ENCODE measurements at places on chromosomes 1 and 21.

GRCh38 chr1:157969697-157970485 lies 23.6 kb upstream of the KIRREL1 start:
- DNase-seq: peak; percentile 35

GRCh38 chr21:44483288-44484237 lies 28.3 kb downstream of the LRRC3 start:
- no peak for DNase-seq

- no peak for DNase-seq
Observed at GRCh38 chr1:209155546-209155945, 428.0 kb upstream of the CAMK1G start.

DNA sequence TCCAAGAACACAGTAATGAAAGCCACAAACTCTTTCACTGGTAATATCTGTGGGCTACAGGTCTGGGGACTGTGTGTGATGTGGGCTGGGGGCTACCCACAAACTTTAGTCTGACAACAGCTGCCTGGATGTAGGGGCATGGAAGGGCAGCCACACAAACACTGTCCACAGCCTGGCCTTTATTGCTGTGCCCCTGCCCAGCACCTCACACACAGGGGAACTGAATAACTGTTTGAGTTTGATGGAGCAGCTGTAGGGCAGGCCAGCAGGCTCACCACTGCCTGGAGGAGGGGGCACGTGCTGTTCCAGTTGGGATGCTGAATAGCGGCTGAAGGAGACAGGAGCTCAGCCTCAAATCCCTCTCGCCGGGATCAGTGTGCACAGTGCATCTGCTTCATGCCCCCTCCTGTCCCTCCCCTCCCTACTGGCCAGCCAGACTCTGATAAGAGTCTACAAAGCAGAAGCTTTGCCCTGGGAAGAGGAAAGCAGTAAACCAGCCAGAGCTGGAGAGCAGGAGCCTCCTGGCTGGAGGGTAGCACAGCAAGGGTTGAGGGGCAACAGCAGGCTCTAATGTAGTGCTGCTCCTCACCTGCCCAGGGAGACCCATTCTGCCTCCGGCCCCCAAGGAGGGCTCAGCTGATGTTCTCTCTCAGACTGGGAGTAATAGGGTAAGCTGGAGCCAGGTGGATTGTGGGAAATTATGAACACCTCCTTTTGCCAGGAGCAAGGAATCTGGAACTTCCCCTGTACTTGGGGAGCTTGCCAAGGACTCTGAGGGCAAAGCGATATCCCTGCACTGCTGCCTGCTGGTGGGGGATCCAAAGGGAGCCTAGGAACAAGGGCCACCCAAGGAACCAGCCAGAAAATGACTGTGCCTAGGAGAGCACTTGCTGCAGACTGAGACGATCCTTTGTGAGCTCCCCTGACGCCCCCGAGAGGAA lies 70.2 kb upstream of the GOLT1A start:
- DNase-seq: no peak

- no peak for DNase-seq
Observed at GRCh38 chr1:160020196-160020595, 11.6 kb downstream of the PIGM start.

GRCh38 chr1:221487781-221488524 lies 253.9 kb downstream of the DUSP10 start:
- DNase-seq: no peak

DNA sequence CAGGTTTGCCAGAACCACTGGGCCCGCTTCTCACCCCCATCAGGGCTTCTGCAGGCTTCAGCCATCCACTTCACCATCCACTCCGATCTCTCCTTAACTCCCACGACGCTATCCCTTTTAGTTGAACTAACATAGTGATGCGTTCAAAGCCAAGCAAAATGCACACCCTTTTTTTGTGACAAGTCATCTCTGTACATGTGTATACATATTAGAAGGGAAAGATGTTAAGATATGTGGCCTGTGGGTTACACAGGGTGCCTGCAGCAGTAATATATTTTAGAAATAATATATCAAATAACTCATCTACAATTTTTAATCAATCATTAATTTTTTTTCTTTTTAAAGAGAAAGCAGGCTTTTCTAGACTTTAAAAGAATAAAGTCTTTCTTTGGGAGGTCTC lies 114.6 kb downstream of the NBPF12 start:
- DNase-seq: no peak

All from frontal cortex (tissue), 4 donors.